NCI-H187 (cell line): ENCODE measurements at places on chromosomes 5 and 9.

DNA sequence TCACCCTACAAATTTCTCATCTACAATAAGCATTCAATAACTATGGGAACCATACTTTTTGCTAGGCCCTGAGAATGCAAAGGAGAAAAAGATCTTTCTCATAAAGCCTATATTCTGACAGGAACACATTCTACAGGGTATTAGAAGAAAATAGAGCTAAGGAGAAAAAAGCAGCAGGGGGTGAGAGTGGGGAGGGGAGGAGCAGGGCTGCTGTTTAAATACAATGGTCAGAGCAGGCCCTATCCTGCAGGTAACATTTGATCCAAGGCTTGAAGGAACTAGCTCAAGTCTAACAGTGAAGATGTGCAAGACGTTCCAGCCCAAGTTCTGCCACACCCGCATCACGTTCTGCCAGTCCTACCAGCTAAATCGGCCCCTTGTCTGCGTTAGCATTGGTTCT lies 89.7 kb downstream of the ELAVL2 start:
- no peak for DNase-seq

DNA sequence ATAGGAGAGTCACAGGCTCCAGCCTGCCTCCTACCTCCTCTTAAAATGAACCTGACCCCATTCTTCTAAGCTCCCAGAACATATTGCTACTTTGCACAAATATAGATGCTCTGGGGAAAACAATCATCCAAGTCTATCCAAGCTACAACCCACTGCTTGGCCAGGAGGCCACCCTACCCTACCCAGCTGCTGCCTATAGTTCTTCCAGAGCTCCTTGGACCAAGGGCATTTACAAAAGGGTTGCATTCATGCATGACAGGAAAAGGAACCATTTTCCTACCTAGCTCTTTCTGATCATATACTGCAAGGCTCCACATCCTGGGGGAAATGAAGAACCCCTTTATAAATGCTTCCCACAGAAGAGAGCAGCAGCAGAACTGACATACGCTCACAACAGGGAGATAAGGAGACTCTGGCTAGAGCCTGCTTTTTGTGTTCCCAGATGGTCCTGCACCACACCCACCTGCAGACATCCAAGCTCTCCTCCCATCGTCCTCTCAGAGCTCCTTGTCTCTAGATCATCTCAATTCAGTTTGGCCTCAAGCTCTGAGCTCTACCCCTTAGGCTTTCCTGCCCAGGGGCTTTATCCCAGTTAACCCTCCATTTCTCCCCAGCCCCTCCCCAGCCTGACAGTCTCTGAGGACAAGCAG lies 185.5 kb downstream of the SPOCK1 start:
- no peak for DNase-seq

DNA sequence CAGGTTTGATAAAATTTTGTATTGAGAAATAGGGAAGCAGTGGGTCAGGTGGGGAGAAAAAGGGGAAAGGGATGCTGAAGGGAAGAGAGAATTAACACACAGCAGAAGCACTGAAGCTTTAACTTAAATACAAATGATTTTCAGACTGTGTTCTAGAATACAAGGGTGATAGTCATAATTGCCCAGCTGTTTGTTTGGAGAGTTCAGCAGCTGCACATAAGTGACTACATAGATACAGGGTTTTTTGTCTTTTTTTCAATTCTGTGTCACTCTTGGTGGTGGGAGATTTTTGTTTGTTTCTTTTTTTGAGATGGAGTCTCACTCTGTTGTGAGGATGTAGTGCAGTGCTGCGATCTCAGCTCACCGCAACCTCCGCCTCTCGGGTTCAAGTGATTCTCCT lies 590.4 kb upstream of the SEMA6A start:
- DNase-seq, result no peak

DNA sequence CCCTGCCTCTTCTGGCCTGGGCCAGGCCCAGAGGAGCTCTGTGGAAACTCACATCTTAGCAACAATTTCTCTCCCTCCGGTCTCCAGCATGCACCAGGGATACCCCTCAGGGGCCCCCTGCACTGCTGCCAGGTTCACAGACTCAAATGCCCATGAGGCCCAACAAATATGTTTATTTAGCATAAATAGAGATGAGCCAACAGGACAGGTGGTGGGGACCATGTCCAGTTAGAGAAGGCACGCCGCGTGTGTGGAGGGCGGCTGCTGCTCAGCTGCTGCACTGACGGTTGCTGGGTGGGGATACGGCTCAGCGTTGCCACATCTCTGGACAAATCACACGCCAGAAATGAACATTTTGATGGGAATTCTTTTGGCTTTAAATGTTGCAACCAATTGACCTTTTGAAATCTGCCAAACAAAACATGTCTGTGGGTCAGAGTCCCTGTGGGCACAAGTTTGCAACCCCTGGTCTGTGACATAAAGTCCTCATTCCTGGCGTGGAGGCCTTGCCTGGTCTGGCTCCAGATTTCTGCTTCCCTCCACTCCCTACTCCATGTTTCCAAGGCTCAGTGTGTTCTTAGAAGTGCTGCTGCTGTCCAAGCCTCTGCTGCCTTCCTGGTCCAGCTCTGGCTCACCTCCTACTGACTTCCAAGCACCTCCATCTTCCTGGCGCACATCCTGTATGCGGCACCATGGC lies 88.9 kb downstream of the AMBP start:
- no peak for DNase-seq

DNA sequence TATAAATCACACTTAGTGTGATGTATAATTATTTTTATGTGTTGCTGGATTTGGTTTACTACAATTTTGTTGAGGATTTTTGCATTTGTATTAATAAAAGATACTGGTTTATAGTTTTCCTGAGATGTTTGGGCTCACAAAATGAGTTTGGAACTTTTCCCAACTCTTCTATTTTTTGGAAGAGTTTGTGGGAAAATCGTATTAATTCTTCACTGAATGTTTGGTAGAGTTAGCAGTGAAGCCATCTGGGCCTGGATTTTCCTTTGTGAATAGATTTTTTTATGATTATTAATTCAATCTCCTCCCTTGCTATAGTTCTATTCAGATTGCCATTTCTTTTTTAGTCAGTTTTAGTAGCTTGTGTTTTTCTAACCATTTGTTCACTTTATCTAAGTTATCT lies 201.7 kb upstream of the NFIL3 start:
- no peak for DNase-seq

- DNase-seq, result no peak
These were observed 128.7 kb upstream of the SEMA6A start for GRCh38 chr5:116703328-116703727.

DNA sequence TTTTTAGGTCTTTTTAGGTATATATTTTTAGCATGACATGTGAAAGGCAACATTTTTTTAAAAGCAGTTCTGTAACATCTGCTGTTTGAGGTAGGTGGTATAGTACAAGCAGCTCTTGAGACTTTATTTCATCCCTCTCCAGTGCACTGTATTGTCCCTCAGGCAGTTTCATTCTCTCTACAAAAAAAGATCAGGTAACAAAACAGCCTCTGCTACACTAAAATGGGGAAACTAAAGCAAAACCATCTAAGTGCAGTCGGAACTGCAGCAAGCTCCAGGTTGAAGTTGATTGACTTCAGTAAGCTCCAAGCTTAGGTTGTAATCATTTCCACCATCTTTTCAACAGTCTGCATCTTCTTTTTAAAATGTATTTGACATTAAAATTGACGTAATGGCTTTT lies 195.6 kb downstream of the DEPDC1B start:
- DNase-seq, result no peak

DNA sequence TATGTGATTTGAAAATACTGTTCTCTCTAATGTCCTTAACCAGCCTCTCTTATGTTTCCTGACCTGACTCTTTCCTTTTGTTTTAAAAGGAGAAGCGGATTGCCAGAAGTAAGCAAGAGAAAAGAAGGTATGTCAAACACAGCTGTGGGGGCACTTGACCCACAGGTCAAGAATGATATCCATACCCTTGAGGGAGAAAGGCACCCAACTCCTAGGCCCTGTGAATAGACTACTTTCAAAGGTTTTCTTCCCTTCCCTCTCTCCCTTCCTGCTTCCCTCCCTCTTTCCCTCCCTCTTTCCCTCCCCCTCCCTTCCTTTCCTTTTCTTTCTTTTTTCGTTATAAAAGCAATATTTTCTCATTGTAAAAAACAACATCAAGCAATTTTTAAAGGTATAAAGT lies 306.8 kb downstream of the TRPM3 start:
- DNase-seq, result no peak

DNA sequence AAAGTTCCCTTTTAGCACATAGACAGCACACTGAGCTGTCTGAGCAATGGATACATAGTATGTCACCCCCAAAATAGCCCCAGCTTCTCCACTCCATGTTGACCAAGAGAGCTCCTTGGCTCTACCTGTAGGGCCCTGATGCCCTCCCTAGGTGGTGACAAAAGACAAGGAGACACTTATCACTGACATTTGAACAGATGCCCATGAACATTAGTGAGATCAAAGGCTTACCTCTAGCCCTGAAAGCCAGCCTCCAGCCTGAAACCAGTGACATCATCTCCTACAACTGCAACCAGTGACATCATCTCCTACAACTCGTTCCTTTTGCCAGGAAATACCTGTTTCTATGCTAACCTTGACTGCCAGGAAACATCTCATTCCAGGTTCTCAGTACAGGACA lies 122.7 kb downstream of the FSTL4 start:
- no peak for DNase-seq

DNA sequence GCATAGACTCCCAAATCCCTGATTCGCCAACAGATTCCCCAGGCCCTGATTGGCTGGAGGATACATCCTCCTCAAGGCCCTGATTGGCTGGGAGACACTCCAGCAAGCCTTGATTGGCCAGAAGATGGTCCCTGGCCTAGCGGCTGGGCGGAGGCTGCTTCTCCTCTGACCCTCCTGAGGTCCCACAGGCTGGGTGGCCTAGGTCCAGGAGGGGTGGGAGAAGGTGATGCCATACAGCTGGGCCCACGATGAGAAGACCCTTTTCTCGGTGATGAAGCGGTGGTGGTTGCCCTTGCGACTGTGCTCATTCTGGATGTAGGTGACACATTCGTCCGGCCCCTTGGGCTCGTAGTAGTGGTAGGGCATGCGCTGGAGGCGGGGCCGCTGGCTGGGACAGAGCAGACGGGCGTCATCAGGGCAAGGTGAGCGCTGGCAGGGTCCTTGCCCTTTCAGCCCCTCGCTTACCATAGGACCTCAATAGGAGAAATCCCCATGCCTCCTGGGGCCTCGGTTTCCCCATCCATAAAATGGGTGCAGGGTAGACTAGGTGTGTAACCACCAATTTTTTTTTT lies 9.0 kb upstream of the AK1 start:
- no peak for DNase-seq

GRCh38 chr5:61933787-61934626 lies 372.0 kb upstream of the KIF2A start:
- DNase-seq, result peak; percentile 30

- DNase-seq, result no peak
These were observed 26.2 kb downstream of the ZNF462 start for GRCh38 chr9:106889061-106889590.

GRCh38 chr9:74078647-74079046 lies 418.5 kb upstream of the RORB start:
- DNase-seq, result no peak

DNA sequence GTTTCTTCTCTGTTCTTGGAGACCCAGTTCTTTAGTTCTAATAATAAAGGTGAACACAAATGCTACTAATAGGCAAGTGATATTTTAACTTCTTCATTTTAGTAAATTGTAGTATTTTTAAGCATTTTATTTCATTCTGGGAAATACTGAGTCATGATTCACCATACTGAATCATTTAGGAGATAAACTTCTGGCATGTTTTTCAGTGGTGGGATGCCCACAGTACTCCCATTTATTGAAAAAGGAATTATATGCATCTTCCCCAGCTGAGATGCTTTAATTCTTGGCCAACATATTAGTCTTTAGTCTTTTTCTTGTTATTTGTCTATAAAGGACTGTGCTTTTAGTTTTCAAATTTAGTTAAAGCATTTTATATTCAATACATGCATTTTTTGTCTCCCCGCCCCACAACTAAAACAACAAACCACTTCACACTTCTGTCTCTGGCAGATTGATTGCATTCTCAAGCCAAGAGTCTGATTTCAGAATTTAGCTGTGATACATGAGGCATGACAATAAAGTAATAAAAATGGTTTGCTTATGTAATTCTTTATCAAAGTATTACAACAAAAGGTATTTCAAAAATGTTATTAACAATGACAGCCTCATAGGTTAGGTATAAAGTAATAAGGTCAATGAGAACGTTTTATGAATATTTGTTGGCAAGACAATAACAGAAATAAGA lies 125.2 kb upstream of the CDH18 start:
- no peak for DNase-seq

GRCh38 chr9:15287309-15287708 lies 19.7 kb downstream of the TTC39B start:
- DNase-seq, result no peak

DNA sequence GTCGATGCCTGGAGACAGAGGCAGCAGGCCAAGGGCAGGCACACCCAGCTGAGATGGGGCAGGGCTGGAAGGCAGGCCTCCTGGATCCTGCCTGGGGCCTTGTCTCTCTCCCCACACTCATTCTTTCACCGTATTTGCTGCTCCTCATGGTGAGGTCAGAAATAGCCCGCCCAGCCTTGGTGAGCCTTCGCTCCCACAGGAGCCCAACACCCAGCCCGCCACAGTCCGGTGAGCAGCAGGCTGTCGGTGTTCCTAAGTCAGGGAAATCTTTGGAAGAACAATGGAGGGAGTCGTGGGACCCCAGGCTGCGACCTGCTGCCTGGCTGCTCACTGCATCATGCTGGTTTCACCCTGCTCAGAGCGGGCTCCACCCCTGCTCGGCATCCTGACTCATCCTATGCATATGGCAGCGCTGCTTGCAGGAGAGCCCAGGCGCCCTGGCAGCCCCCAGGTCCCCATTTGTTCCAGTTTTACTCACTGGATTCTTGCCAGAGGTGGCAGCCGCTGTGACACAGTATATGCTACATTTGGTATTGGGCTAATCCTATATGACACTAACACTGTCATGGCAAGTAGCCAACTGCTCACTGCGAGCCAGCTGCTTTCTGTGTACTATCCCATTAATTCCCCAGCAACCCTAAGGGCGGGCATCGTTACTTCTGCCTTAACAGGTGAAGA lies 53.2 kb upstream of the NCS1 start:
- peak; percentile 43 for DNase-seq

GRCh38 chr9:78004478-78005229 lies 27.0 kb downstream of the GNAQ start:
- no peak for DNase-seq

DNA sequence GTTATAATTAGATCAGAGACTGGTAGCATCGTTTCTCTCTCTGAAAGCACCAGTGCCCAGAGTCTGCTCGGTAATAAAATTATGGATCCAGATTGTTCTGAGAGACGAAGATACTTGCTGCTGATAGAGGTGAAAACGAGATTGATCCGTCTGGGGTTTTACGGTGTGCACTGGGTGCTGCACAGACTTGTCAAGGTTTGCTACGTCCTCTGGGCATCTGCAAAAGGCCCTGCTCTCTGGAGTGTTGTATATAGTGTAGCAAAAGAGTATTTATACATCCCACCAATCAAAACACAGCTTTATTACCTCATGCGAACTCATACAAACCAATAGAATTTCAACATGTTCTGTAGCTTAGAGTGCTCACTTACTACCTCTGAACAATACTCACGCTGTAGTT lies 219.3 kb downstream of the PBX3 start:
- no peak for DNase-seq

DNA sequence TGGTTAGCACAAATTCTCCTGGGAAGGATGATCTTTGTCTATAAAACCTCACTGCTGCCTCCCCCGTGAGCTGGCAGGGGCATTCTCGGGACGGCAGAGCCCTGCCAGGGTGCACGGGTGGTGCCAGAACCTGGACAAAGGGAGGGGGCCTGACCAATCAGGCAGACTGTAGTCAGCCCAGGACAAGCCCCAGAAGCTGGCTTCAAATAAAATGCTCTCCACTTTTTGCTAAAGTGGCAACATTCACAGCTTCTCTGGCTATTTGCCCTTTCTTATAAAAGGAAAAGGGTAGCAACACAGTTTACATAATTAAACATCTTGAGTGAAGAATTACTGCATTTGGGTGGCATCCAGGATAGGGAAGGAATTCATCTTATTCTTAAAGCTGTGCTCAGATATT lies 14.4 kb downstream of the IL9 start:
- no peak for DNase-seq
